ENCODE measurements at places on chromosomes 4 and X. TPM values are rescaled to one million over a fixed set of nuclear protein-coding genes. Genes with fewer than 3 reads are reported as not detected.

CXorf65 gene
- total RNA-seq = not detected

ERVMER34-1 gene
- not detected for total RNA-seq

KIAA0232 gene
- 17.8 TPM for total RNA-seq

TNMD gene
- total RNA-seq = not detected

GUCY1A1 gene
- 0.19 TPM for total RNA-seq

G3BP2 gene
- total RNA-seq = 293 TPM

ERAS gene
- not detected for total RNA-seq

MYL5 gene
- total RNA-seq = 10.7 TPM

PDZD4 gene
- 0.56 TPM for total RNA-seq

AKAP4 gene
- total RNA-seq = not detected

TMEM154 gene
- total RNA-seq = 0.96 TPM

MAGEB4 gene
- not detected for total RNA-seq

NXF3 gene
- under 0.01 TPM for total RNA-seq

TMPRSS11B gene
- not detected for total RNA-seq

CSAG2 gene
- total RNA-seq = not detected

PAGE2 gene
- not detected for total RNA-seq

TIGD4 gene
- total RNA-seq = 0.28 TPM

USP46 gene
- total RNA-seq = 14.1 TPM

ADGRG2 gene
- under 0.01 TPM for total RNA-seq

PLS3 gene
- 584 TPM for total RNA-seq

ERCC6L gene
- total RNA-seq = 11.3 TPM

ZNF674 gene
- 2.5 TPM for total RNA-seq

PPP4R3C gene
- not detected for total RNA-seq

HAND2 gene
- total RNA-seq = 12.8 TPM

SSX4B gene
- not detected for total RNA-seq

SERPINA7 gene
- total RNA-seq = not detected

TMPRSS11F gene
- total RNA-seq = not detected

RLIM gene
- total RNA-seq = 66.3 TPM

MGARP gene
- total RNA-seq = 59.0 TPM

ZNF630 gene
- total RNA-seq = 1.2 TPM

CNKSR2 gene
- total RNA-seq = 2.3 TPM

MAGEA3 gene
- not detected for total RNA-seq

ABHD18 gene
- total RNA-seq = 5.4 TPM

MGAT4D gene
- total RNA-seq = not detected

FGD1 gene
- 4.6 TPM for total RNA-seq

DAPP1 gene
- total RNA-seq = not detected

MAML3 gene
- total RNA-seq = 1.7 TPM

FAM53A gene
- 0.58 TPM for total RNA-seq

CLDN34 gene
- total RNA-seq = not detected

ADAM29 gene
- total RNA-seq = not detected

EVC2 gene
- 11.3 TPM for total RNA-seq

TBX22 gene
- not detected for total RNA-seq

RIPPLY1 gene
- not detected for total RNA-seq

MAP3K15 gene
- total RNA-seq = not detected

GATA1 gene
- not detected for total RNA-seq

PPBP gene
- total RNA-seq = not detected

GSPT2 gene
- 5.4 TPM for total RNA-seq

BEND2 gene
- total RNA-seq = not detected

P2RY10 gene
- total RNA-seq = not detected

CLNK gene
- not detected for total RNA-seq

C4orf54 gene
- total RNA-seq = not detected

GAGE12J gene
- not detected for total RNA-seq

SPATA18 gene
- total RNA-seq = 17.2 TPM

AR gene
- total RNA-seq = 1.5 TPM

KANTR gene
- total RNA-seq = 2.9 TPM

AMOT gene
- 5.2 TPM for total RNA-seq

Measured in regular cardiac myocyte (primary cell).